ENCODE measurements at places on chromosomes 1 and 21.

DNA sequence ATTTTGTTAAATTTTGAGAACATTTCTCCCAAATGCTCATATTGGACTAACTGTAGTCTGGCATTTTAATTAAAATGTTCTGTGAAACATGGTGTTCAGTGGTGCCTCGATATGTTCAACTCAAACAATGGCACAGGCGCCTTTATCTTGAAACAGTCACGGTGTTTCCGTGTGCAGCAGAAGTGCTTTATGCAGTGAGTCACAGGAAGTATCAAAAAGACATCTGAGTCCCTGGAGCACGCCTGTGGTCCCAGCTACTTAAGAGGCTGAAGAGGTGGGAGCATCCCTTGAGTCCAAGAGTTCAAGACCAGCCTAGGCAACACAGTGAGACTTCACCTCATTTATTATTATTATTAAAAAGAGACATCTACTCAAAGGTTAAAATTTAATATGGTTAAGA is 52.2 kb downstream of the GREM2 start:
- no peak for DNase-seq

GRCh38 chr1:96587222-96587621 is 134.4 kb upstream of the PTBP2 start:
- no peak for DNase-seq

DNA sequence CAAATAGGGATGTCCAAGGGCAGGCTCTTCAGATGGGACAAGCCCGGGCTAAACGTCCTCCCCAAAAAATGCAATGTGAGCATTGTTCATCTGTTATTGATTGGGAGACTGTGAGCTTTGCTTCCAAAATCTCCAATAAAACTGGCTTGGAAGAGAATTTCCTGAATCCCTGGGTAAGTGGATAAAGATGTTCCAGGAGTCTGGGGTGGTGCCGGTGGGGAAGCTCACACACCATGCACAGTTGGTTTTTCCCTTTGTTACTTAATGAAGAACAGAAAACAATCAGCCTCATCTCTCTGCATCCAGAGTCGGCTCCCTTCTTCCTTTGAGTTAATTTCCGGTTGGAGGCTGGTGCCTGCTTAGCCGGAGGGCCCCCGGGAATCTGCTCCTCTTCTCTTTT is 72.1 kb upstream of the ZBTB40 start:
- no peak for DNase-seq

GRCh38 chr21:37230632-37231248 is 36.4 kb downstream of the VPS26C start:
- DNase-seq, result no peak

GRCh38 chr1:108639899-108640560 is 20.9 kb downstream of the HENMT1 start:
- no peak for DNase-seq
